ENCODE measurements at places on chromosomes 11 and 22.

DNA sequence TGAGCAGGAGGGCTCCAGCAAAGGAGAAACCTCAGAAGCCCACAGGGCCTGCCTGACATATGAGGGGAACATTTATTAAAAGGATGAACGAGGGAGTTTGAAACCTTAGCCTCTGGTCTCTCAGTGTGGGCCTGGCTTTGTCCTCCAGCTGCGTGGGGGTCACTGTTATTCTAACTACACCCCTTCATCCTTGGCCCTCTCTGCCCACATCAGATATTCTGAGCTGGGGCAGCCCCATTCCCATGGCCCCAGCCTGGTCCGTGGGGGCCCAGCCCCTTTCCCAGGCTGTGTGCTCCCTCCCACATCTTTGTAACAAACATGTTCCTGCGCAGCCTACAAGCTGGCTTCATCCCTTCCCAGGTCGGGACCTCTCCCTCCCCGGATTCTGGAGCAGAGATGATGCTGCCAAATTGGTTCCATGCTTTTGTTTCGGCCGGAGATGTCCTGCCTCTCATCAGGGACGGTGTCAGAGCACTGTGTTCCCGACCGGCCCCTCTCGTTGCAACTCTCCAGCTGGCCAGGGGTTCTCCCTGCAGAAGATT is 4.0 kb downstream of the FXYD6 start:
- no peak for DNase-seq

GRCh38 chr11:1773131-1773993 is 9.6 kb upstream of the CTSD start:
- no peak for DNase-seq

- DNase-seq: no peak
Observed at GRCh38 chr11:135069890-135070289, 657.8 kb upstream of the B3GAT1 start.

- no peak for DNase-seq
Observed at GRCh38 chr11:115409116-115409670, 95.0 kb downstream of the CADM1 start.

DNA sequence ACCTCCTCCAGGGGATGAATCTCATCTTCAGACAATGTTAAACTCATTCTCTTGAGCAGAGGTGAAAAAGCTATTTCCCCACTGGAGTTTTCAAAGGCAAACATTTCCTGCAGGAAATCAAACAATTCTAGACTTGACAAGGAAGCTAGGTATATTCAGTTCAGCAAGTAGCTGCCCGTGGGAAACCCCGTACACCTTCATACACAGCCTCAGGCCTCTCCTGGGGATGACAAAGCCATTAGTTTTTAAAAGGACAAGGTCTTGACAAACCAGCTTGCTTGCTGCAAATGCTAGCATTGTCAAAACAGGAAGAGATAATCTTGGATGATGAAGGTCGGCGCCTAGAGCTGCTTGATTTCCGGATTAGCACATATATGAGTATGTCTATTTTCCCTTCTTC is 1630.8 kb upstream of the TENM4 start:
- DNase-seq: no peak

- no peak for DNase-seq
Observed at GRCh38 chr11:11409224-11409623, 56.2 kb upstream of the CSNK2A3 start.

GRCh38 chr11:122711831-122712381 is 56.4 kb downstream of the UBASH3B start:
- DNase-seq: no peak

- peak; percentile 26 for DNase-seq
Observed at GRCh38 chr22:24482575-24482974, 12.6 kb upstream of the UPB1 start.

DNA sequence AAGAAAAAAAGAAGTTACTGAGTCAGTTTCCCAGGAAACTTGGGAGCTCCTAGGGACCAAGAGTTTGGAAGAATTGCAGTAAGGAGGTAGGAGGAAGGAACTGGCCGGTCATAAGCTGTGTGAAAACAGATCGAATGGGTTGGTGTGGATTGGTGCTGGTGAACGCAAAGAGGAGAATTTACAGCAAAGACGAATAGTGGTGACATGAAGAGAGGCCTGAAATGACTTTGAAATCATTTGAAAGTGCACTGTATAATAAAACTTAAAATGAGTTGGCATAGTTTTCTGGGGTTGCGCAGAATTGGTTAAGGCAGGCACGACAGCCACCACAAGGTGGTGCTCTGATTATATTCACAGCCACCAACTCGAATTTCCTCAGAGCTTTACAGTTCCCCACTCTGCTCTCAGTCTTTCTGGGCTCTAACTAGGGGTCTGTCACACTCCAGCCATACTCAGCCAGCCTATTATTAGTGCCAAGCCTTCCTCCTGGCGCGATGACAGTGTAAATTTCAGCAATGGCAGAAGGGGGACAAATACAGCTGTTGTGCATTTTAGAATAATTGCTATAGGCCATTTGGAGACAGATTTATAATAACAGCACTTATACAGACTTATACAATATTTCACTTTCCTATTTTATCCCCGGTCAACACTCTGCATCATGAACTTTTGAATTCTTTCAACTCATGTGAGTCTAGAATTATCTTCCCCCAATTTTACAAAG is 8.3 kb upstream of the HTR3B start:
- peak; percentile 42 for DNase-seq

GRCh38 chr11:20327377-20327935 is 36.1 kb upstream of the HTATIP2 start:
- no peak for DNase-seq

- no peak for DNase-seq
Observed at GRCh38 chr11:17724020-17724908, 4.9 kb downstream of the MYOD1 start.

GRCh38 chr11:44621140-44621681 is 55.7 kb downstream of the CD82 start:
- peak; percentile 39 for DNase-seq

- no peak for DNase-seq
Observed at GRCh38 chr11:123186286-123186685, 8.8 kb downstream of the CLMP start.

GRCh38 chr11:94767701-94768601 is at the start of gene AMOTL1:
Gene AMOTL1, plus strand, starts transcription at chr11:94768356. Its CDS starts 156 bp downstream, at chr11:94768512.
- DNase-seq: peak; percentile 77

DNA sequence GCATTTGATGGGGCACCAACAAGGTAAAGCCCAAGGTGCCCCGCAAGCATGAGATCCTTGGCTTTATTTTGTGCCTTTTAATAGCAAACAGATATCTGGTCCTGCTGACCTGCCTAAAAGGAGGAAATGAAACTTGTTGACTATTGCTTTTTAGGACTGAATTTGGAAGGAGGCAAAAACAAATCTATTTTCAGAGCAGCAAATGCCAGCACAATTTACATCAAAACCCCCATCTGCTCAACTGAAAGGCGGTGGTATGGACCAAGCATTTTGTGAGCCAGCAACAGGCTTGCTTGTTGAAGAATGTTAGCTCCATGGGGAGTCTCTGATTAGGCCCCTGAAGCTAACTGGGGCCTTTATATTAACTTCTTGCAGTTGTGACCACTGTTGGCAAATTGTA is 192.6 kb upstream of the E2F8 start:
- no peak for DNase-seq

DNA sequence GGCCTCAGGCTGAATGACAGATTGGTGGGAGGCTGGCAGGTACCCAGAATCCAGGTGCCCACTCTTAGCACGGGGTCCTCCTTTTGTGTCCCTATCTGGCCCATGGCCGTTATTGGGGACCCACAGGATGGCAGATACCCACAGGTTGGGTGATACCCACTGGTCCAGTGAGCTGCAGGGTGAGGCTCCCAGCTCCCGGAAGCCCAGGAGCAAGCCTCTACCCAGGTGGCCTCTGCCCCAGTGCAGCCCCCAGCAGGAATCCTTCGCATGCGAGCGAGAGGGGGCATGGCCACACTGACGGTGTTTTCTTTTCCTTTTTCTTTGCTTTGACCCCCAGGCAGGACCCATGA is 116.1 kb downstream of the PHF21B start:
- no peak for DNase-seq

GRCh38 chr11:114559425-114560310 is at the start of gene NXPE1:
Gene NXPE1, minus strand, starts transcription at chr11:114559881. Its CDS starts 8,680 bp downstream, at chr11:114551201.
- DNase-seq: no peak

- no peak for DNase-seq
Observed at GRCh38 chr11:131771471-131771870, 401.1 kb downstream of the NTM start.

DNA sequence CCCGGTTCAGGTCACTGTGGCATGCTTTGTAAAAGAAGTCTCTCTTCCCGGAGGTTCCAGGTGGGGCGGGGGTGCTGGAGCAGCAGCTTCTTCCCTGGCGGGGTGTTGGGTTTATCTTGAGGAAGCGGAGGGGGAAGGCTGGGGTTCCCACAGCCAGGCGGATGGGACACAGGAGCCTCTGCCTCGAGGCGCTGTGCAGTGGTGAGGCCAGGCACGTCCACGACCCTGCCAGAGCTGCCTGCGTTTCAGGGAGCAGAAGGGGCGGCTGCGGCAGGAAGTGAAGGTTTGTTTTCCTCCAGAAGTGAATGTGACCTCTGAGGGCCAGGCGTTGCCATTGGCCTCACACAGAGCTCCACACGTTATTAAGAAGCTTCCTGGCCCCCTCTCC is 20.1 kb upstream of the ADORA2A start:
- DNase-seq: no peak

DNA sequence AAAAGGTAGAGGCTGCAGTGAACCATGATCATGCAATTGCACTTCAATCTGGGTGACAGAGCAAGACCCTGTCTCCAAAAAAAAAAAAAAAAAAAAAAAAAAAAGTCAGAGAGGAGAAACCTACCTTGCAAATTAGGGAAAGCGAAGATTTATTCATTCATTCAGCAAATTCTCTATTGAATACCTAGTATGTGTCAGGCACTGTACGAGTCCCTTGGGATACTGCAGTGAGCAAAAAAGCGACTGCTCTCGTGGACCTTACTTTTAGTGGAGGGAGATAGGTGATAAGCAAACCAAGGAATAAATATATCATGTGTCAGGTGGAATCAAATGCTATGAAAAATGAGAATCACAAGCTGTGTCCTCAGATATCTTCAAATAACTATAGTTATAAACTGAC is 101.3 kb downstream of the STIM1 start:
- no peak for DNase-seq

DNA sequence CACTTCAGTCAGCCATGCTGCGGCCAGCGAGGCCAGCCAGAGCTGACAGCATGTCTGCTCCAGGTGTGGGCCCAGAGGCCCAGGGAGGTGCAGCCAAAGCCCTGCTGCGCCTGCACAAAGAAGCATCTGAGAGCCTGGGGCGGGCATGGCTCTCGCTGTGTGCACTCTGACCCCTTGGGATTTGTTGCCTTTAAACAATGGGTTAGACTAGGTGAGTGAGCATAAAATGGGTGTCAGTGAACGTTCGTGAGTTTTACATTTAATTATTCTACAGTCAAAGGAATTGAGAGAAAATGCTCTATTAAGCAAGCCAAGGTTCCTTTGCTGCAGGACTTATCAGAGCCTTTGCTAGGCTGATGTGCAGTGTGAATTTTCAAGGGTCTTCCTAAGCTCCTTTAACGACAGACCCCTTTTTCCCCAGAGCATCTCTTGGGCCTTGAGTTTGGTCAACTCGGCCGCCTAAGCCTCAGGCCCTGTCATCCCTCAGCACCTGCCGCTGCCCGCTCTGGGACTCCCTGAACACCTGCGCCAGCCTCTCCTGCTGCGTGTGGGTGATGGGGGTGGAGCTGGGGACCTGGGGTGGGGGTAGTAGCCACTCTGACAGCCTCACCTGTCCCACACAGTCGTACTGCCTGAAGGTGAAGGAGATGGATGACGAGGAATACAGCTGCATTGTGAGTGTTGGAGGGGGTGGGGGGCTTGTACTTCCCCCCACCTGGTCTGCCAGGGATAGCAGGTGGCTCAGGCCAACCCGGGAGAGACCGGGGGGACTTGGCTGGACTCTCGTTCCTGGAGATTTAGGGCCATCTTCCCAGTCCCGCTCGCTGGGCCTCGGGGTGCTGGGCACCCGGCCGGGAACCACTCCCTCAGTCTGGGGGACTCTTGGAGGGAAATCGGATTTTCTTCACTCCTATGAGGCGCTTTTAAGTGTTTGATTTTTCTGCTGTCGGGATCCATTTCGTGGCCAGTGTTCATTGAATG is 10.5 kb downstream of the SLC16A8 start:
- no peak for DNase-seq

GRCh38 chr11:66569076-66569475 is 670 bp upstream of the CTSF start:
- no peak for DNase-seq

GRCh38 chr22:42955087-42955635 is 59.8 kb downstream of the PACSIN2 start:
- DNase-seq: no peak

DNA sequence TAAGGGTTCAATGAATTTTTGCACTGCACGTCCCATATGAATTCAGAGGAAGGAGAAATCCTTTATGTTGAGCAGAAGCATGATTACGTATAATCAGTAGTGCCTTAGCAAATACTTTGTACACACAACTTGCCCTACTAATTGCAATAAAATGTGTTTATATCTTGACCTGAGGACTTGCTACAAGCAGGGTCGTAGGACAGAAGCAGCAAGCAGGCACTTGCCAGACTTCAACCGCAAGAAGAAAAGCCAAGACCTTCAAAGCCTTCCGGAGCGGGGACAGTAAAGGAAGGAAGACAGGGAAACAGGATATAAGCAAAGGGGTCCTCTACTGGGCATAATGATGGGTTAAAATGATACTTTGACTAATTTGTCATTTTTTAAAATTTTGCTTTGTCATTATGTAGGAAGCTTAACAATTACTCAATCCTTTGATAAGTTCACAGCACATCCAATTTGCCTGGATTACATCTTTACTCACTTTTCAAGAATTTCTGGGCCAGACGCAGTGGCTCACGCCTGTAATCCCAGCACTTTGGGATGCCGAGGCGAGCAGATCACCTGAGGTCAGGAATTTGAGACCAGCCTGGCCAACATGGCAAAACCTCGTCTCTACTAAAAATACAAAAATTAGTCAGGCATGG is 23.2 kb upstream of the UBASH3B start:
- no peak for DNase-seq

DNA sequence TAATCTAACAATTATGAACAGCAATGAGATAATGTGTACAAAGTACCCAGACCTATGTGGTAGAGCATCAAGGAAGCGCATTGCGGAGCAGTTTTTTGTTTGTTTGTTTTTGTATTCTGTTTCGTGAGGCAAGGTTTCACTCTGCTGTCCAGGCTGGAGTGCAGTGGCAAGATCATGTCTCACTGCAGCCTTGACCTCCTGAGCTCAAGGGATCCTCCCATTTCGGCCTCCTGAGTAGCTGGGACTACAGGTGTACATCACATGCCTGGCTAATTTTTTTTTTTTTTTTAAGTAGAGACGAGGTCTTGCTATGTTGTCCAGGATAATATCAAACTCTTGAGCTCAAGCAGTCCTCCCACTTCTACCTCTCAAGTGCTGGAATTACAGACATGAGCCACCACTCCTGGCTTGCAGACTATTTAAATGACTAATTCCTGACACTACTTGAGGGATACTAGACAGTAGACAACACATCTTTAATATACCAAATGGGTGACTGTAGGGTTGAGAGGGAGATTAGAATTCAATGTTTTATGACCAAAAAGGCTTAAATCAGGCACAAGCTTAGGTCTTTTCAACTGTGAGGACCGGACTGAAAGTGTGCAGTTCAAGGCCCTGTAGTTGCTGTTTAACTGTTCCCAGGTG is 12.7 kb downstream of the OR51B4 start:
- no peak for DNase-seq

All from NCI-H510A treated with DMSO at 0.1 percent for 48 hours (cell line).